ENCODE measurements at places on chromosomes 3 and 15.

- DNase-seq, result no peak
Measured at GRCh38 chr3:38148311-38148882, 9.9 kb downstream of the MYD88 start.

DNA sequence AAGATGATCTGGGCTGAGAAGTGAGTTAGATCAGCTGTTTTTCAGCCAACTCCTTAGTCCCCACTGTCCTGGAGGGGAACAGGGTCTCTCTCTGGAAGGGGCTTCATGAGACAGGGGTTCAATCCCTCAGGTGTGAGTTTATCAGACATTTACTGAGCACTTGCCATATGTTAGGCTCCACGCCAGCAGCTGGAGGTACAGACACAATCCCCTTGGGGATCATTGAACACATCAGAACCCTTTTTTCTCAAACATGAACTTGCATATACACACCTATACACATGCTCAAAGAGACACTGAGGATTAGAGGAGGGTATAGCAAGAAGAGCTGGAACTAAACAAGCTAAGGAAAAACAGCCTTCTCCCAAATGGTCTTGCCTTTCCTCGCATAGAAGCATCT lies 5.5 kb upstream of the BMF start:
- DNase-seq, result no peak

- no peak for DNase-seq
Measured at GRCh38 chr15:45993072-45993471, 358.2 kb downstream of the SQOR start.

GRCh38 chr15:97502038-97502437 lies 458.5 kb upstream of the ARRDC4 start:
- no peak for DNase-seq

DNA sequence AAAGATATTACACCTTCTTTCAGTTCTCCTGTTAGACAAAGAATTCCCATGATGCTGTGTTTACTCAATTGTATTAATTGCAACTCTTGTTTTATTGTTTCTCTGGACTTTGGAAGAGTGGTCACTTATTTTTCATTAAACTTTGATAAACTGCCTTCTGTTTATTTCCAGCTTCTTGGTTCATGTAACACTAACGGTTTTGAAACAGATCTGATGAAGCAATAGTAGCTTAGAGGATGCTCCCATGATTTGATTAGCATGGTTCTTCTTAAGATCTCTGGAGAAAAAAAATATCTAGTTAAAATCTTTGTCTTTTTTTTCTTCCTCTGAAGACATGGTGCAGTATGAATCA lies 90.1 kb downstream of the FNDC3B start:
- no peak for DNase-seq

DNA sequence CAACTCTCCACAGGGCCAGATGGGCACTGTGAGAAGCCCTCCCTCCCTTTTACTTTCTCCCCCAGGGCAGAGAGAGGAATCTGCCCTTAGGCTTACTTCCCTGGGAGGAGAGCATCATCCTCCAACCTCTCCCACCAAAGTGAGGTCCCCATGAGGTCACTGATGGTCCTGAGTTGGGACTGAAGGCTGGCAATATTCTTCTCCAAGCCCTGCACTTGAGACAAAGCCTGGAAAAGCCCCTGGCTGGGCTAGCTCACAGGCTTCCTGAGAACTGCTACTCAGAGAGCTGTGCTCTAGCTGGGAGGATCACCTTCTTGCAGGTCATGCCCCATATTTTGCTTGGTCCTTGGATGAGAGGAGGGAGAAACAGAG lies 110.0 kb upstream of the MEF2A start:
- DNase-seq, result no peak

GRCh38 chr15:62950462-62950931 lies 92.0 kb upstream of the TPM1 start:
- no peak for DNase-seq

DNA sequence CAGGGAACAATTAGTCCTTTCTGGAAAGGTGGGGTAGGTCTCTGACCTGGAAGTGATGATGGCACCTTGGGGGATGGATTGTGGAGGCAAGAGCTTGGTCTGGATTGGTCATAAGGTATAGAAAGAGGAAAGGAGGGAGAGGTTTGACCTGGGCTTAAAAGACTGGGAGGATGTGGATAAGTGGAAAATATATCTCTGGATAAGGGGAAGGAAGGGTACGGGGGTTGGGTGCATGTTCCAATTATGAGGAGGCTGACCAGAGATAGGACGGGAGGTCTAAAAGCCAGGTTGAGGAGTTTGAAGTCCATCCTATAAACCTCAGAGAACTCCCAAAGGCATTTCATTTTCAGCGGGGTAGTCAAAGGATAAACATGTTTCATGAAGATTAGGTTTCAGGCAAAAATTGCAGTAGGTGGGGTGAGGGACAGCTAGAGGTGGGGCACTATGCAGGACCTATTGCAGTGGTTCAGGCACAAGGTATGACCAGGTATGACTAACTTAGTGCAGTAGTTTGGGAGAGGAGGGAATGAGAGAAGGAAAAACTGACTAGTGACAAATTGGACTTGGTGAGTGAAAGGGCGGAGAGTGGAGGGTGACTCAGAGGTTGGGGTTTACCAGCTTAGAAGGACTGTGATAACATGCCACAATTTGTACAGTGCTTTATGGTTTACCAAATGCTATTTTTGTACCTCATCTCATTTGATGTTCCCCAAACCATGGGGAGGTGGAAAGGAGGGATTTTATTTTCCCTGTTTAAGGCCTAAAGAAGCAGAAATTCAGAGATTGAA lies 10.7 kb downstream of the PDE8A start:
- no peak for DNase-seq

GRCh38 chr3:46892285-46893145 lies 15.0 kb downstream of the PTH1R start:
- DNase-seq, result no peak

DNA sequence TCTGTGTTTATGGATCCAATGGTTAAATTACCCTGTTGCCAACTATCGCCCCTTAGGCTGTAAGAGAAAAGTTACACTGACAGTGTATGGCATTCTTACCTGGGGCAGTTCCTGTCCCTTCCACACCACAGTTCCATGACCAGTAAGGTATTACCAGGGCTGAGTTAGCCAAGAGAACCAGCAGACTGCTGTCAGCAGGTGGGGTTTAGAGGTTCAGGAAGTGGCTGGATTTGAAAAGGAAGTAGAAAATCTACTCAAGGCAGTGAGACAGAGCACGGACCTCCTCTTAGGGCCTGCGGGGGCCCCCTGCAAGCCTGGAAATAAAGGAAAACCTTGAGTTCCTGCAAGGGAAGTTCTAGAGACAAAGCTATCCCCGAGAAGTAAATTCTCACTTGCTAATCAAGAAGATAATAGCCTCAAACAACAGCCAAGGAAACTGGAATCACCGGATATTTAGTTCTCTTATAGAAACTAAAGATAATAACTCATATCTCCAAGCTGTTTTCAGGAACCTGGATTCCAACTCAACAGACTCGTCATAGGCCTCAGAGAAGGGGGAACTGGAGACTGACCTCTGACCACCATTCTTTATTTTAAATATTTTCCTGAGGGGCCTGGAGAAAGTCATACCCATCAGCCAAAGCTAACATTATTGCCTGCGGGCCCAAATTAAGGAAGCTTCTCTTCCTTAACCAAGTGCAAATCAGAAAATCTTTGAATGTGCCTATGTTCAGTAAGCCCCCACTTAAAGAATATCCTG lies 161.7 kb downstream of the ANXA2 start:
- no peak for DNase-seq

DNA sequence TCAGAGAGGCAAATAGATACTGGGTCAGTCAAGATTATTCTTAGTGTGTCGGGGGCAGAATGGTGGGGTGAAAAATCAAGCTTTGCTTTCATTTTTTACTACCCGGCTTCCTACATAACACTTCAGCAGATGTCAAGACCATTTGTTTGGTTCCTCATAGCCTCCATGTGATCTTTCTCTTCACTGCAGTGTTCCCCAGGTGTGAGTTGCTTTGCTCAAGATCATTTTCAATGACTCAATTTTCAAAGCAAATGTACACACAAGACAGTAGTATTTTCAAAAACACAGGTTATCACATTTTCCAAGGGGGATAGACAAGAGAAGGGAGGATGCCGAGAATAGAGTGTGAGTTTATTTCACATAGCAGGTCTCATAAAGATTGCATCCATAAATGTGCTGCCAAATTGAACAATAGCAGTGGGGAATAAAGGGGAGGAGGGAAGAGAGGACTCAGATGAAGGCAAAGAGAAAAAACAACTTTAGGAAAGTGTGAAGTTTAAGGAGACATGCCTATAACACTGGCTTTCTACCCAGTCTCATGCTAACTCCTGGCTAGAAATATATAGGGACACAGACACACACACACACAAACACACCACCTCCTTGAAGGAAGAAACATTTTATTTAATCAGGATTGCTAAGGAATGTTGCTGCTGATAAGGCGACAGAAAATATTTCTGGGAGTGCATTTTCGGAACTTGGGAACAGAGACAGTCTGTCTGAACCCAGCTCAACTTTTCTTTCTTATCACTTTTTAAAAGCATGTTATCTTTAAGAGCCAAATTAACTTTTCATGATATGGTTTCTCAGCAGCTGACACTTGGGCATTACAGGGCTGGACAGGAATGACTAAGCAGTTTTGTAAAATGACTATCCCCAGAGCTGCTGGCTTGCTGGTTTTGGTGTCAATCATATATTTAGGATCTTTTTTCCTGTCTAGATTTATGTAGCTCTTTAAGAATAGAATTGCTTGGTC lies 402.4 kb downstream of the RBMS3 start:
- DNase-seq, result no peak

DNA sequence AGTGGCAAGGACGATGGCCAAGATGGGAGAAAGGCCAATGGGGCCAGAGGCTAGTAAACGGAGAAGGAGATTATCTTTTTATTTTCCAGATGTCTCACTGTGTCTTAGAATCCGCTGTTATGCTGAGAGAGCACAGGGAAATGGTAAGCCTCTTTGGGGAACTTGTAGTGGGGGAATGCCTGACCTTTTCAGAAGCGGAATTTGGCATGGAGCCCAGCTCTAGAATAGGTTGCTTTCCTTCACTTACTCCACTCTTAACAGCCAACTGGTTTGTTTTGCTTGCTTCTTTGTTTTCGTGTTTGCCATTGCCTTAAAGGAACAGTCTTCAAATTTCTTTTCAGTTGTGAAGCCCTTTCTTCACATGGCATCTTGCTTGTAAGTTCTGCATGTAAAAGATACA lies 316.2 kb upstream of the THRB start:
- DNase-seq, result no peak

DNA sequence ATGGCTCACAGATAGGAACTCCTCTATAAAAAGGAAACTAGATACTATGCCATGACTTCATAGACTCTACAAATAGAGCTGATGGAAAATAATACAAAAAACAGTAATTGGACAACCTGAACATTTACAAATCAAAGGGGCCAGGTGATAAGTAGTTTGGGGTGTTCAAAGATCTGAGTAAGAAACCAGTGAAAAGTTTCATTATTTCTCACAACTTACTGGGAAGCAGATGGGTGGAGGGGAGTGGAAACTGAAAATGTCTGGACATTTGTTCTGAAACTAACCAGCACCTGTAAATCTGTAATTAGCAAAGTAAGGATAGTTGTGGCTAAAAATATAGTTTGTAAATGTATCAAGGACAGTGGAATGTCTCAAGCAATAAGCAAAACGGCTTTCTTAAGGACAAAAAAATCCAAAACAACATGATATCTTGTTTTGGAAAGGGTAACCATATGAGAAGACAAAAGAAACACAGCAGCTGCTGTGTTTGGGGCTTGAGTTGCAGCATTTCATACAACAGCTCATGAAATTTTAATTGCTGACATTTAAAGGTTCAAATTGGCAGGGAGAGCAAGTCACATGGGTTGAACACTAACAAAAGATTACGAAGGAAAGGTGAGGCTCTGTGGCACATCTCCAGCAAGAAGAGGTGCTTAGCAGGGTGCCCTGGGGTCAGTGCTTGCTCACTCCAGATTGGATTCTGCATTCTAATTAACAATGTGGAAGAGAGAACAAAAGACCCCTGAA lies 26.8 kb upstream of the THBS1 start:
- DNase-seq, result no peak

GRCh38 chr15:100880139-100880896 lies 687 bp downstream of the ALDH1A3 start:
- DNase-seq, result no peak

DNA sequence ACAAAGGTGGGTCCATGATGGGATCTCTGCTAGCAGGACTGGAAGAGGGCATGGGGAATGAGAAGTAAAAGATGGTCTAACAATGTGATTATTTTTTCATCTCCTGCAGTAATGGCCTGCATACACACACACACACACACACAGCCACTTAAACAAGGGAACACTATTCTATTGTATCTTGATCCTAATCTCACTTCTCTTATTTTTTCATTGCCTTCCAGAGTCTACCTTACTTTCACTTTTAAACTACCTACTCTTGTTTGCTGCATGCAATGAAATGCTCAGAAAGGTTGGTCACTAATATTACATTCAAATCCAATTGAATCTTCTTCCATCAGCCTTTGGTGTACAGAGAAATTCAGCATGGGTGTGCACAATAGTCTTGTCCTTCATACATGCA lies 853.8 kb downstream of the IGSF11 start:
- no peak for DNase-seq

- no peak for DNase-seq
Measured at GRCh38 chr3:194871864-194872668, 186.4 kb downstream of the FAM43A start.

GRCh38 chr3:64494526-64494925 lies 193.3 kb downstream of the ADAMTS9 start:
- no peak for DNase-seq

- no peak for DNase-seq
Measured at GRCh38 chr3:190092250-190092649, 28.4 kb downstream of the P3H2 start.

- no peak for DNase-seq
Measured at GRCh38 chr3:13715961-13716360, 163.9 kb downstream of the WNT7A start.

GRCh38 chr3:48664929-48665328 lies 2.2 kb upstream of the CELSR3 start:
- no peak for DNase-seq

DNA sequence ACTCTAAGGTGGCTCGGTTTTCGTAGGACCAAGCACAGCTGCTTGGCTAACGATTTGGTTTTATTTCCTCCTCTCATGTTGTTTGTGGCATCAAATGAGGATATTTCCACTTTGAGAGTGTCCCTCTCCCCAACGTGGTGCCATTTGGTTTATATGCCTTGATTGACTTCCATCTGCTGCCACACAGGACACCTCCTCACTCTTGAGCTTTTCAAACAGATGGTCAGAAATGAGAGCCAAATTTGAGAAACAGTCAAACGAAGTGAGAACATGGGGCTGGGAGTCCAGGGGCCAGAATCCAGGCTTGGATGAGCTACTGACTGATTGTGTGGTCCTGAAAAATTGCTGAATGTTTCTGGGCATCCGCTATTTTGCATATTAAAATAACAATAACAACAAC lies 43.5 kb downstream of the CEMIP start:
- DNase-seq, result no peak

DNA sequence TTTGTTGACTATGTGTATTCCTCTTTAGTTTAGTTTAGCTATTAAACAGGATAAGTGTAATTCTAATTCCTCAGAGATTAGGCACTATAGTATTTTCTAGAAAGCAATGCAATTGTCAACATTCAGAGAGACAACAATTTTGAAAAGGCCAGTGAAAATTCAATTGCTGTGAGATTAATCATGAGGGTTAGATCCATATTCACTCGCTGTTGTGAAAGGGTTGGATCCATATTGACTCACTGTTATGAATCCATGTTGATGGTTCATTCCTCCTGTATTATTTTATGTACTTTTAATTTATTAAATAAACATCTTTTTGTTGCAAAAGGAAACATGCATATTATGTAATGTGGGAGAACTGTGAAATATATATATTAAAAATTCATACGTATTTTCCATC lies 641 bp downstream of the TRAT1 start:
- no peak for DNase-seq

- DNase-seq, result peak; percentile 37
Measured at GRCh38 chr15:82832601-82833361, 23.4 kb downstream of the WHAMM start.

All from stimulated activated CD4-positive, alpha-beta T cell treated with anti-CD3 and anti-CD28 coated beads, Interleukin-4, amount 100 ng/mL, for 48 hours (primary cell).